ENCODE measurements at places on chromosomes 13 and 19.

GRCh38 chr19:18675779-18676178 is 7.7 kb upstream of the CRTC1 start:
- peak; percentile 13 for DNase-seq

DNA sequence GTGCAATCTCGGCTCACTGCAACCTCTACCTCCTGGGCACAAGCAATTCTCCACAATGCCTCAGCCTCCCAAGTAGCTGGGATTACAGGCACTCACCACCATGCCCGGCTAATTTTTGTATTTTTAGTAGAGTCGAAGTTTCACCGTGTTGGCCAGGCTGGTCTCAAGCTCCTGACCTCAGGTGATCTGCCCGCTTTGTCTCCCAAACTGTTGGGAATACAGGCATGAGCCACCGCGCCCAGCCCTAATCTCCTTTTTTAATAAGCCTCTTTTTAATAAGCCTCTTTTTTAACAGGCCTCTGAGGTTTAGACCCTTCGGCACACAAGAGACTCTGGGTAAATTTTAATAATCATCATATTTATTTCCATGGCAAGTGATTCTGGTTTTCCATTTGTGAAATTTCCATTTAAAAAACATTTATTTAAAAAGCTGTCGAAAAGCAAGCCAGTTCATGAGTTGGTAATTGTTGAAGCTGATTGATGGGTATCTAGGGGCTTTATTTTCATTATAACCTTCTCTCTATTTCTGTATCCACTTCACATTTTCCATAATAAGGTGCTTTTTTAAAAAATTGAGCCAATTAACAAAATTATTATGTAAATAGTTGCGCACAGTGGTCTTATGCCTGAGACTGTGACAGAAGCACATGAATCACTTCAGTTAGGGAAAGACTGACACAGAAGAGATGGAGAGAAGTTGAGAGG is 11.8 kb downstream of the POU2F2 start:
- DNase-seq = no peak

DNA sequence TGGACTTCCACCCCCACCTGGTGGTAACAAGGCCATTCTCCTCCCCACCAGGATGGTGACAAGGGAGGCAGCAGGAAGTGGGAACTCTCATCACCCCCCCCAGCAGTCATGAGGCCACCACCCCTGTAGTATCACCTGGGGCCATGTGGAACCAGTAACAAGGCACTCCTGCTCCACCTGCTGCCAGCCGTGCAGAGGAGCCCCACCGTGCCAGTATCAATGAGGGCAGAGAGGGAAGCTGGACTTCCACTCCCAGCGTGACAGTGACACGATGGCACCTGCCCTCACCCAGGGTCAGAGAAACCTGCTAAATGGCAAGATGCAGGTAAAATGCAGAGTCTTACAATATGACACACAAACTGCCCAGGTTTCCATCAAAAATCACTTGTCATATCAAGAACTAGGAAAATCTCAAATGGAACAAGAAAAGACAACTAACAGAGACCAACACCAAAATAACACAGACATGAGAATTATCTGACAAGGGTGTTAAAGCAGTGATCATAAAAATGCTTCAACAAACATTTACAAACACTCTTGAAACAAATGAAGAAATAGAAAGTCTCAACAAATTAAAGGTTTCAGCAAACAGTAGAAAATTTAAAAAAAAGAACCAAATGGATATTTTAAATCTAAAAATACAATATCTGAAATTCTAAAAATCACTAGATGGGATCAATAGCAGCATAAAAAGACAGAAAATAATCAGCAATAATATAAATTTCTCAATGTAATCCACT is 9.1 kb upstream of the SPACA7 start:
- DNase-seq = no peak

- DNase-seq = no peak
These were observed 243.5 kb downstream of the LMO7 start for GRCh38 chr13:75879656-75880055.

- no peak for DNase-seq
These were observed 347.6 kb upstream of the NBEA start for GRCh38 chr13:34594507-34594906.

DNA sequence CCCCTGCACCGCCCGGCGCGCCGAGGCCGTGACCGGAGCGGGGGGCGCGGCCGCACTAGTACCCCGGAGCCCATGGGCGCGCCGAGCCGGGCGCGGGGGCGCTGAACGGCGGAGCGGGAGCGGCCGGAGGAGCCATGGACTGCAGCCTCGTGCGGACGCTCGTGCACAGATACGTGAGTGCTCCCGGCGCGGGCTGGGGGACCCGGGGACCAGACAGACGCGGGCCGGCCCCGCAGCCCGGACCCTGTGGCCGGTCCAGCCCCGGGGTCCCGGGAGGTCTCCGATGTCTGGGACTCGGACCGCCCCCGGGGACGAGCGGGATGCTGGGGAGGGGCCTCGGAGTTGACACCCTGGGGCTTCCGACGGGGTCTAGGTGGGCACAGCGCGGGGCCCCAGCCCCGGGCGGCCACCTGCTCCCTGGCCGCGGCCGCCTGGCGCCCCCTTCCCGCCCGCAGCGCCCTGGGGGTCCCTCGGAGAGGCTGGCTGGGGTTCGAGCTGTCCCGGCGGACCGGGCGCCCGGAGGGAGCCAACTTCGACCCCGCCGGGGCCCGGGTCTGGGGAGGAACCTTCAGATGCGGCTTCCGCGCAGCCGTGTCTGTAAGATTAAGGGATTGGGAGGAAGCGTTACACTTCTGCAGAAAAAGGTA is 568 bp downstream of the ATP11A start:
- no peak for DNase-seq

GRCh38 chr13:110820322-110820721 is 94.5 kb downstream of the ANKRD10 start:
- DNase-seq = no peak

DNA sequence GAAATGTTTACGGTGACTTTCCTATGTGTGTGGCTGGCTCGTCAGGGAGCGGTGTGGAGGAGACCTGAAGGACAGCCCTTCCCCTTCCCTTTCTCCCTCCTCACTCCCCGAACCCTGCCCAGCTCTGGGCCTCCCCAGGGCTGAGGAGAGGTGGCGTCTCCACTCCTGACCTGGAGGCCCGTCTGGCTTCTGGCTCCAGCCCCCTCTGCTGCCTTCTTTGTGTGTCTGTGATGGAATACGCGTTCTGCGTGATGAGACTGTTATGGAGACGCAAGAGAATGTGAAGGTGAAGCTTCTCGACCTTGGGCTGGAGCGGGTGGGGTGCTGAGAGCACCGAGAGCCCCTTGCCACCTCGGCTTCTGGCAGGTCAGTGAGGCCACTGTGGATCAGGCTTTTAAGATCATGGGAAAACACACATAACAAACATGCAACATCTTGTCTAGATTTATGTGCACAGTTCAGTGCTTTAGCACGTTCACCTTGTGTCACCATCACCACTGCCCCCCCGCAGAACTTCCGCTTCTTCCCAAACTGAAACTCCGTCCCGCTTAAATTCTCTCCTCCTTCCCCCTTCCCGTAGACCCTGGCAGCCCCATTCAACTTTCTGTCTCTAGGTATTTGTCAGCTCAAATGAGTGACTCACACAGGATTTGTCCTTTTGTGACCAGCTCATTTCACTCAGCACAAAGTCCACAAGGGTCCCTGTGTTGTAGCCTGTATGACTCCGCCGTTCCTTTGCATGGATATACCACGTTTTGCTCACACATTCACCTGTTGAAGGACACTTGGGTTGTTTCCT is 24.7 kb downstream of the ATP11A start:
- no peak for DNase-seq

GRCh38 chr19:53958823-53959757 is 3.6 kb upstream of the CACNG8 start:
- DNase-seq = no peak

DNA sequence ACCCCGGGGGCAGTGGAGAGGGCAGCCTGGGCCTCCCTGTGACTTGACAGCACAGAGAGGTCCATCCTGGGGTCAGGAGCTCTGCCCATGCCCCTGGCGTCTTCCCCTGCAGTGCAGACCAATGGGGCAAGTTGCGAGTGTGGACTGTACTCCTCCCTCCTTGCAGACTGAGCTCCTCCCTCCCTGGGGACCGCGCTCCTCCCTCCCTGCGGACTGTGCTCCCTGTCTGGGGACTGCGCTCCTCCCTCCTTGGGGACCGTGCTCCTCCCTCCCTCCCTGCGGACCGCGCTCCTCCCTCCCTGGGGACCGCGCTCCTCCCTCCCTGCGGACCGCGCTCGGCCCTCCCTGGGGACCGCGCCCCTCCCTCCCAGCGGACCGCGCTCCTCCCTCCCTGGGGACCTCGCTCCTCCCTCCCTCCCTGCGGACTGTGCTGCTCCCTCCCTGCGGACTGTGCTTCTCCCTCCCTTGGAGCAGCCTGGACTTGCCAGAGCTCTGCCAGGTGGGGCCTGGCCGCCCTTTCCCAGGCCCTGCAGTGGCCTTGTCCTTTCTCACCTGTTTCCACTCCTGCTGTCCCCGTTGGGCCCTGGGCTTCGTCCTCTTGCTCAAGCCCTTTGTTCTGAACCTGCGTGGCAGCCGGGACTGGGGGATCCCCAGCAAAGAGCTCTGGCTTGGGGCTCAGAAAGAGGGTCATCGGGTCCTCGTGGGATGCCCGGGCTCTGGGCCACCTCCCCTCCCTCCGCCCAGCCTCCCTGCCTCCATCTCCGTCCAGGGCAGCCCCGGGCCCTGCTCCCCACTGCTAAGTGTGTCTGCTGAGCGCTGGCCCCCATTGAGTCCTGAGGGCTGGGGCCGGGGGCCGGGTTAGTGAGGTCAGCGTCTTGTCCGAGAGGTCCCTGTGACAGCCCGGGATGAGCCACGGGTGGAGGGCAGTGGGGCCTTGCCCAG is 6.8 kb downstream of the GAMT start:
- DNase-seq = no peak

DNA sequence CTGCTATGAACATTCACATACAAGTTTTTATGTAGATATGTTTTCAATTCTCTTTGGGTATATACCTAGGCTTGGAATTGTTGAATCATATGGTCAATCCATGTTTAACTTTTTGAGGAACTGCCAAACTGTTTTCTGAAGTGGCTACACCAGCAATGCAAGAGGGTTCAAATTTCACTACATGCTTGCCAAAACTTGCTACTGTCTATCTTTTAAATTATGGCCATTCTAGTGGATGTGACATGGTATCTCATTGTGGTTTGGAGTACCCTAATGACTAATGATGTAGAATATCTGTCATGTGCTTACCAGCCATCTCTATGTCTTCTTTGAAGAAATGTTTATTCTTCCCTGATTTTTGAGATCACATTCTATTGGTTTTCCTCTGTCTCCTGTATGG is 860.3 kb downstream of the DIAPH3 start:
- DNase-seq = no peak

DNA sequence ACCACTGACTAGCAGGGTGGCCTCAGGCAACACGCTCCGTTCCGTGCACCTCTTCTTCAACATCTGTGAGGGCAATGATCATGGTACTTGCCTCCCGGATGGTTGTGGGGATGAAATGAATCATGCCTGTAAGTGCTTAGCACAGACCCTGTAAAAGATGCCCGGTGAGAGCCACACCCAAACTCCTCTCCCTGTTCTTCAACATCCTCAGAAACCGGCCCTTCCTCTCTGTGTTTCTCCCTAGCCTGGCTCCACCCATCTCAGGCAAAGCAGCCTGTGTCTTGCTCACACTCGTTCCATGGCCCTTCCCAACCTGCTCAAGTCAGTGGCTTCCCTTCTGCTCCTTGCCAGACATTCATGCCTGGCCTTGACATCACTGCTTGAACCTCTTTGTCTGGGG is 5.8 kb upstream of the DMKN start:
- DNase-seq = no peak

GRCh38 chr19:30223866-30224688 is 148.1 kb upstream of the ZNF536 start:
- no peak for DNase-seq

GRCh38 chr13:99051768-99052455 is 74.0 kb upstream of the DOCK9 start:
- DNase-seq = peak; percentile 52

DNA sequence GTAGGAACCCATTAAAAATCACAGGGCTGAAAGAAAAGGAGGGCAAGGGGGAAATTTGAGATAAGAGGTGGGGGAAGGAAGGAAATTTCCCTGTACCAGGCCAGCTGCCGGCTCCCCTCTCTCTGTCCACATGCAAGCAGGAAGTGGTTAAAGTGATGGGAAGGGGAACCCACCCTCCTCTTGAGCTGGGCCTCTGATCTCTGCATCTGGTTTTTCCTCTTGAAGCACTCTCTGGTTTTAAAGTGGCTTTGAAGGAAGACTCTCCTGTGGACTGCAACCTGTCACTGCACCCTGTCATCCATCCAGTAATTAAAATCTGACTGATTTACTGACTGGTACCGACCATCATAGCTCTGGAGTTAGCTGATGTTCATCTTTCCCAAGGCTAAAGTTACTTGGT is 239.6 kb downstream of the TSHZ3 start:
- DNase-seq = no peak

DNA sequence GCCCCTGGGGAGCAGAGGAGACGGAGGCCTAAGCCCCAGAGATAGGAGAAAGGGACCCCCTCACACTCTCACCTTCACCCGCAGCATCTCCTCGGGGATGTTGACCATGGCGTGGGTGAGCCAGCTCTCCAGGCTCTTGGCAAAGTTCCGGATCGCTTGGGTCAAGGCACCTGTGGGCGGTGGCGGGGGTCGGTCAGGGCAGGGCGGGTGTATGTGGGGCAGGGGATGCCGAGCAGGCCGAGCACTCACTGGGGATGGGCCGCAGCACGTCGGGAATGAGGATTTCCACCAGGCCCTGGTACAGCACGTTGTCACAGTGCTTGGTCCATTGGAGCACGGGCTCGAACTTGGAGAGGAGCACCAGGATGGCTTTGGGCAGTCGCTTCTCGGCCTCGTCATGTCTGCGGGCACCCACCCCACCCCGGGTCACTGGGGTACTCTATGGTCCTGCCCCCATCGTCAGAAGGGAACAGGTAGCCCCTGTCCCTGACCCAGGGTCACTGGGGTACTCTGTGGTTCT is 13.1 kb downstream of the DCAF15 start:
- no peak for DNase-seq

DNA sequence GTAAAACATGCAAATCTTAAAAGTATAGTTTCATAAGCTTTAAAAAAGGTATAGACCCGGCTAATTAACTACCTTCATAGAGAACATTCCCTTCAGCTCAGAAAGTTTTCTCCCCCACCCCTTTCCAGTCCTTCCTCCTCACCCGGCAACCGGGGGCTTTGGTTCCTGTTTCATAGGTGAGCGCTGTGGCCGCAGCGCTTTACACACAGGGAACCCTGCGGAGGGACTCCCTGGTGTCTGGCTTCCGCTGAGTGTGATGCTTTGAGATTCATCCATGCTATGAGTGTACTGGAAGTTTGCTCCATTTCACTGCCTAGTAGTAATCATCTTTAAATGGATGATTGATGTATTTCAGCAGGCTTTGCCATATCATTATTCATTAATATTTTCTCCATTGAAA is 26.0 kb upstream of the PABPC3 start:
- DNase-seq = no peak

All from CD4-positive, alpha-beta T cell treated with Interleukin-17A for 1 hour (primary cell).